Skin of body (tissue), 3 donors: ENCODE measurements at places on chromosomes 6 and 20.
A peak's percentile ranks its signal among the peaks of the same experiment; 100 is the strongest.

GRCh38 chr6:12034349-12034748, 22.2 kb downstream of the HIVEP1 start:
- DNase-seq, result no peak

DNA sequence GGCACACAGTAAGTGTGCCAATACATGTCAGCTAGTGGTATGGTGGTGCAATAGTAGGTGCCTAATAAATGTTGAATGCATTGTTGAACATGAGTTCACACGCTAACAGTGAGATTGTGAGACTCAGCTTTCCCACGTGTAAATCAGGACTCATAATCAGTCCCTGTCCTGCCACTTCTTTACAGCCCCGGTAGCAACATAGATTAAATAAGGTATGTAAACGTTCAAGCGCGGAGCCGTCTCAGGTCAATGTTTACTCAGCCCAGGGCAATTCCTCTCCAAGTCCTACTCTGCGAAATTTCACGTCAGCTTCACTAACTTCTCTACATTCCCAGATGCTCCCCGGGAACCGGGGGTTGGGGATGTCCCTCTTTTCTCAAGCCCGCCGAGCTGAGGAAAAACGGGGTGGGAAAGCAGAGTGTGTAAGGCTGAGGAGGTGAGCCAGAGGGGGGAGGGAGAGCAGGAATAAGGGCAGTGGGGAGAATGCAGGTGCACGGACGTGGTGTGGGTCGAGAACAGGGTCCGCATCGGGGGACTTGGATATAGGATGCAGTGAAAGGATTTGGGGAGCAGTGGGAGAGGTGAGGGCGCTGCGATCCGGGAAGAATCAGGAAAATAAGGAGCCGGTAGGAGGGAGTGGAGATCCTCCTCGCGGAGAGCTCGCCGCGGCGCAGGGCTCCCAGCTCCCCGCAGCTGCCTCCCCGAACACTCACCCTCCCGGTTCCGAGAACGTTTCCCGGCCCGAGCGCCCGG, 544 bp upstream of the TP53INP2 start:
- DNase-seq, result no peak

DNA sequence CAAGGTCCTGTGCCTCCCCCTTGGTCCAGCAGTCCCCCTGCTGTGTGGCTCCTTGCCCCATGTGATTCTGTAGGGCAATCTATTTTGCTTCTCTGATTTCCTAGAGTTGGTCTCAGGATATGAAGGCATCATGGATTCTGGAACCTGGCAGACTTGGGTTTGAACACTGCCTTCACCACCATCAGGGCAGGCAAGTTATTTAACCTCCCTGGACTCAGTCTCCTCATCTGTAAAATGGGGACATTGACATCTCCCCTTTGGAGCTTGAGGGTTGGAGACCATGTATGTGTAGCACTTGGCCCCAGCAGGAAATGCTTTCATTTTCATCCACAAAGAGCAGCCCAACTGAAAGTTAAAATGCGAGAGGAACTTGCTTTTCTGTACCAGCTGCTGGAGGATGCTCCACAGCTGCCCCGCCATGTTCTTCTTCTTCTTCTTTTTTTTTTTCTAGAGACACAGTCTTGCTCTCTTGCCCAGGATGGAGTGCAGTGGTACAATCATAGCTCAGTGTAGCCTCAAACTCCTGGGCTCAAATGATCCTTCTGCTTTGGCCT, 6.7 kb downstream of the TOX2 start:
- DNase-seq, result no peak

GRCh38 chr20:53967527-53967926, 102.9 kb downstream of the BCAS1 start:
- no peak for DNase-seq

GRCh38 chr6:81130061-81130460, 622.4 kb downstream of the TENT5A start:
- DNase-seq, result peak; percentile 48
